ENCODE measurements at places on chromosomes 2 and 18. TPM values are rescaled to one million over a fixed set of nuclear protein-coding genes. Genes with fewer than 3 reads are reported as not detected.

GRCh38 chr2:215966951-215967350 lies 46.4 kb downstream of the MREG start:
- no peak for DNase-seq

CD226 gene
- 3.3 TPM for polyA plus RNA-seq

GRCh38 chr2:144501118-144501517 lies 18.8 kb downstream of the ZEB2 start:
- no peak for DNase-seq

- no peak for DNase-seq
Measured at GRCh38 chr2:86201671-86202335, 2.5 kb downstream of the MRPL35 start.

GRCh38 chr2:231037202-231037730 lies at the start of gene C2orf72:
TSS of gene C2orf72 (plus strand) at chr2:231037523. CDS start at chr2:231037566, 43 bp downstream.
- no peak for DNase-seq

MC4R gene
- polyA plus RNA-seq: 0.26 TPM

ZNF512 gene
- polyA plus RNA-seq: 66.1 TPM

C2orf81 gene
- 8.7 TPM for polyA plus RNA-seq

DNA sequence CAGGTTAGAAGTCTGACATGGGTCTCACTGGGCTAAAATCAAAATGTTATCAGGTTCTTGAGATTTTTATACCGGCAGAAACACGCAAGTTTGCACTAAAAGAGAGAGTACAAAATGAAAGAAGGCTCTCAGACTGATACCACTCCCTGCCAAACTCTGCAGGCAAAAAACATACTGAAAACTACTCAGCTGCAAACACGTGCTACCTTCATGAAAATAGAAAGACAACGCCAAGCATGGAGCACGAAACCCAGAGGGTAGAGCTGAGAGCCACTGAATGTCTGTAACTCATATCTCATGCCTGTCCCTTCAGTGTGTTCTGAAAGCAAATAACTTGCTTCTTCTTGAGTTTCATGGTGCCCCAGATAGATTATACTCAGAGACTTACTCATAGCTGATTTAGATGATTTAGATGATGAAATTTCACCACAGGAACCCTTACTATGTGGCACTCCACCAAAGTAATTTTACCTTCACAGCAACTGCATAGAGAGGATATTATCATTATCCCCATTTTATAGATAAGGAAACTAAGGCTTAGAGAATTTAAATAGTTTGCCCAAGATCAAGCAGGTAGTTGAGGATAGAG lies 313.0 kb upstream of the SLC39A10 start:
- DNase-seq: no peak

DNA sequence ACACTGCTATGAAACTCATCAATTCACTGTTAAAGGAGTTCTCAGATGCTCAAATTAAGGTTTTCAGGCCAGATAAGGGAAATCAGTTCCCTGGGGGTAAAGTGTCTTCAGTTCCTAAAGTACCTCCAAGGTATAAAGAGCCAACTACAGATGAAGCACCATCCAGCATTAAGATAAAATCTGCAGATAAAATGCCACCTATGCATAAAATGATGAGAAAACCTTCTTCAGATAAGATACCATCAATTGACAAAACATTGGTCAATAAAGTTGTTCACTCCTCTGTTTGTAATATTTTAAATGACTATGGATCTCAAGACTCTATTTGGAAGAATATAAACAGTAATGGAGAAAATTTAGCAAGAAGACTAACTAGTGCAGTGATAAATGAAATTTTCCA lies 68.2 kb downstream of the FSIP2 start:
- DNase-seq: no peak

RNF138 gene
- 63.0 TPM for polyA plus RNA-seq

GRCh38 chr2:113080134-113080533 lies 12.4 kb downstream of the IL1F10 start:
- DNase-seq: no peak

NHEJ1 gene
- 20.3 TPM for polyA plus RNA-seq
